ENCODE measurements at places on chromosomes 7 and 10. TPM values are rescaled to one million over a fixed set of nuclear protein-coding genes. Genes with fewer than 3 reads are reported as not detected.

Gene FBXW4
- 17.2 TPM for total RNA-seq

Gene CTAGE6
- total RNA-seq: under 0.01 TPM

Gene IGFBP3
- total RNA-seq: 6.4 TPM

Gene GAD2
- total RNA-seq: not detected

Gene TM9SF3
- total RNA-seq: 69.2 TPM

Gene DENND2A
- 0.64 TPM for total RNA-seq

Gene FMC1
- 16.6 TPM for total RNA-seq

Gene NPFFR1
- total RNA-seq: not detected

Gene GPR158
- total RNA-seq: not detected

Gene FAM25C
- total RNA-seq: not detected

Gene LGI1
- total RNA-seq: not detected

Gene MTG1
- 37.1 TPM for total RNA-seq

Gene CDHR3
- total RNA-seq: 1.3 TPM

Gene NODAL
- total RNA-seq: not detected

Gene WIPF3
- total RNA-seq: not detected

Gene LOXL4
- total RNA-seq: 0.51 TPM

Gene OR2A42
- total RNA-seq: not detected

Gene PLEKHS1
- total RNA-seq: not detected

Gene ZNF425
- total RNA-seq: 2.5 TPM

Gene CRYGN
- total RNA-seq: not detected

Gene CASP2
- total RNA-seq: 12.3 TPM

Gene DPYSL4
- 5.6 TPM for total RNA-seq

Gene ABCC2
- total RNA-seq: 0.51 TPM

Gene FGFR2
- 0.13 TPM for total RNA-seq

Gene C10orf67
- not detected for total RNA-seq

Gene TEX36
- not detected for total RNA-seq

Gene ZC3HAV1L
- 14.2 TPM for total RNA-seq

Gene STEAP4
- not detected for total RNA-seq

Gene STEAP1
- total RNA-seq: 1.4 TPM
